ENCODE measurements at places on chromosomes 3 and 15.

DNA sequence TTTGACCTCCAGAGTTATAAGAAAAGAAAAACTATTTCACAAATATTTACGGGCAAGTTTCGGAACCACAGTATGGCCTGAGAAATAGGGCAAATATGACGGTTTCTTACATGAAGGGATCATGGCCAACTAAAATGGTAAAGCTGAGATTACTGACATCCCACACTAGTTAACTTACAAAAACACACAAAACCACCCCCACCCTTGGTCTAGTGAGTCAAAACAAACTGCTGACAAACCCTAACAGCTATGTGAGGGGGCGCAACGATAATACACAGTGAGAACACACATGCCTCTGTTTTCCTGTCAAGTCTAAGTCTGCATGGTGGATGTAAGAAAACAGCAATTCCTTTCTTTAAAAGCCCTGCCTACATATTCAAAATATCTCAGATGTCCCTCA, 32.3 kb downstream of the CBLB start:
- no peak for DNase-seq

DNA sequence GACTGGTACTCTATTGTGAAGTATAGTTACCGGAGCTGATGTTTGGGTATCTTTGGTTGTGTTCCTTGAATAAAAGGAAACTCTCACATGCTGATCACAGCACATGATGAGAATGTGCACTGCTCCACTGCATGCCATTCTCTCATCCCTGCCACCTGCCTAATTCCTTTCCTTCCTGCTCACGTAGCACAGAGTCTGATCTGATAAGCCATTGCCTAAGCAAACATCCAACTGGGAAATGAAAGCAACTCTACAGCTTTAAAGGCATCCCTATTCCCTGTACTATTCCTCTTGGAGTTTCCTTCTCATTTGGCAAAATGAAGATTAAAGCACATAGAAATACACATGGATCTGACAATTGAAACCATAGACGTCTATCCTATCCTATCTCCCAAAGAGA, 359.8 kb downstream of the C3orf38 start:
- DNase-seq: no peak

DNA sequence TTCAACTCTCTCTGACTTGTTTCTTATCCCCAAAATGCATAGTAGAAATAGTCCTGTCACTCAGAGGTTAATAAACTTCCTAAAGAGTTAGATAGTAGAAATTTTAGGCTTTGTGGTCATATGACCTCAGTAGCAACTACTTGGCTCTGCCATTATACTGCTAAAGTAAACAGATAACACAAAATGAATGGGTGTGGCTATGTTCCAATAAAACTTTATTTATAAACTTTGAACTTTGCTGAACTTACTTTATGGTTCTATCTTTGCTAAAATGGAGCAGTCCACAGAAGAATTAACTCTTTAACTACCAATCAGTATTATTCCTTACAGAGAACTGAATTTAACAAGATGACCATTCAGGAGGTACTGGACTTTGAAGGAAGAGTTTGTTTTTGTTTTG, 393.6 kb upstream of the CDIN1 start:
- no peak for DNase-seq

DNA sequence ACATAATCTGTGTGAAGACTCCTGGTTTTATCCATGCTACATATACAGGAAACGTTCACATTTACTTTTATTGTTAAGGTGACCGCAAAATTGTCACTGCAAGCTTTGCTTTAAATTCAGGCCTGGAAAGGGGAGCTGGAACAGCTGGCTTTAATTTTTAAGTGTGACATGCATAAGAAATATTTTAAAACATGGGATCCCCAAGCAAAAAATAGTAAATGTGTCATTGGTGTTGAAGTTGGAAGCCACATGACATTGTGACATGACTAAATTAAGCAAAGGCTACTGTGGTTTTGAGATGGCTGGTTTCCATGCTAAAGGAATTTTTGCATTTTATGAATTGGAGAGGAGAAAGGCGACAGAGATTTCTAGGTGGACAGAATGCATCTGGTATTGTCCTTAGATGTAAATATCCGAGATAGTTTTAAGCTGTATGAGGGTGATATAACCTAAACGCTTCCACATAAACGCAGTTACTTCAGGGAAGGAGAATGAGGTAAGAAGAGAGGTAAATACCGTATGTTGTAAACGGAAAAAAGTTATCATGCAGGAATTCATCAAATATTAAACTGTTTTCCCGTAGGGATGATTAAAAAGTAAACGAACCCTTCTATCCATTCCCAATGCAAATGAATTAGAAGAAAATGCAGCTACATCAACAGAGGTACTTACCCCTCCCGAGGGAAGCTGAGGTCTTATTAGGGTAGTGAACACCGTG, 927 bp upstream of the FYTTD1 start:
- DNase-seq: no peak

GRCh38 chr15:94411285-94411684, 179.9 kb downstream of the MCTP2 start:
- DNase-seq: no peak

- DNase-seq: no peak
Measured at GRCh38 chr3:116392291-116392690, 53.0 kb downstream of the LSAMP start.

DNA sequence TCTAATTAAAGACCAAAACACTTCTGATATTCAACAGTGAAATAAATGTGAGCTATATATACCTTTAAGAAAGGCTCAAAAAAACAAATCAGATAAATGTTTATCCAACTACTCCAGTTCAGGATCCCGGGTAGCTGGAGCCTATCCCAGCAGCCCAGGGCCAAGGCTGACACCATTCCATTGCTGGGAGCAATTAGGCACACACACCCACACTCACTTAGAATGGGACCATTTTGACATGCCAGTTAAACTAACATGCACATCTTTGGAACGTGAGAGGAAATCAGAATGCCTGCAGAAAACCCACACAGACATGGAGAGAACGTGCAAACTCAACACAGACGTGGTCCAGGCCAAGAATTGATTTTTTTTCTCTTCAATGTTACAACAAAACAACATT, 30.0 kb upstream of the PLSCR4 start:
- no peak for DNase-seq

GRCh38 chr3:90241481-90241880, 1134.1 kb downstream of the EPHA3 start:
- no peak for DNase-seq

- no peak for DNase-seq
Measured at GRCh38 chr15:90087454-90088154, 14.7 kb downstream of the IDH2 start.

DNA sequence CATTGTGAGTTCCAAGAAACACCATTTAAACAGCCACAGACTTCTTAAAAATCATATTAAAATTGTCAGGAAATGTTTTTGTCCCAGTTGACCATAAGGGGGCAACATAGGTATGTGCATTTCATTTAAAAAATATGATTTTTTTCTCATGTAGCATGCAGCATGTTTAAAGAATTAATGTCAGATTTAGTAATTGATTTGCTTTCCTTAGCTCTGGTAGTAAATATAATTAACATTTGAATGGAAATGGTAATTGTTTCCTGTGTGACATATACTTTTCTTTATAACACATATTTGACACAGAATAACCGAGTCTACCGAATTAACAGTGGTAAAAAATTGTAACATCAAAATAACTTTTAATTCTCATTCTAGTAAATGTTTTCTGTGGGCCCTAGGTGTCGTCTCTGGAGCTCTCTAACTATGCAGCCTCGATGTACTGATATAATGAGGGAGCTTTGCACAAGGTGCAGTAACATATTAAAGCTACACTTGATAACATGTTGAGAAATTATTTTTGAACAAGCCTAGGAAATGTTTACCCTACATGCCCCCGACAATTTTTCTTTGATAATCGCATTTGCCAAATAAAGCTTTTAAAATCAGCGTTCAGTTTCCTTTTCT, 34.9 kb downstream of the NXPE3 start:
- no peak for DNase-seq

DNA sequence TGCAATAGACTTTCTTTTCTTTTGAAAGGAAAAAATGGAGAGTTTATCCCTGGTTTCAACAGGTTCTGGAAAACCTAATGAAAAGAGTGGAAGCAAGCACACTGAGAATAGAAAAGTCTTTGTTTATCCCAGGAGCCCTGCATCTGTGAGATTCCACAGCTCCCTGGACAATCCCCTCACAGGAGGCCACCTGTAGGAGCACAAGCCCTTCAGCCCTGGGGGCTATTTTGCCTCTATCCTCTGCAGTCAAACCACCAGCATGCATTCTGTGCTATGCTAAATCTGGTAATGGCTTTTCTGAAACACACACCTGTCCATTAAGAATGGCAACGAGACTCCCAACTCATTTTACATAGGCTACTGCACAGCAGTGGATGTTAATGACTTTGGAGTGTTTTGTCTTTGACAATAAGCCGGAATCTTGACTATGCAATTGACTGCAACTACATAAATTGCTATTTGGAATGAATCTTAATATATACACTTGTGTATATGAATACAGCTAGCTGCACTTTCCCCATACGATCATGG, 369.4 kb downstream of the NR2F2 start:
- DNase-seq: no peak

- no peak for DNase-seq
Measured at GRCh38 chr3:108171106-108171505, 51.1 kb downstream of the IFT57 start.

GRCh38 chr3:14949126-14949525, 1.7 kb downstream of the NR2C2 start:
- DNase-seq: no peak

DNA sequence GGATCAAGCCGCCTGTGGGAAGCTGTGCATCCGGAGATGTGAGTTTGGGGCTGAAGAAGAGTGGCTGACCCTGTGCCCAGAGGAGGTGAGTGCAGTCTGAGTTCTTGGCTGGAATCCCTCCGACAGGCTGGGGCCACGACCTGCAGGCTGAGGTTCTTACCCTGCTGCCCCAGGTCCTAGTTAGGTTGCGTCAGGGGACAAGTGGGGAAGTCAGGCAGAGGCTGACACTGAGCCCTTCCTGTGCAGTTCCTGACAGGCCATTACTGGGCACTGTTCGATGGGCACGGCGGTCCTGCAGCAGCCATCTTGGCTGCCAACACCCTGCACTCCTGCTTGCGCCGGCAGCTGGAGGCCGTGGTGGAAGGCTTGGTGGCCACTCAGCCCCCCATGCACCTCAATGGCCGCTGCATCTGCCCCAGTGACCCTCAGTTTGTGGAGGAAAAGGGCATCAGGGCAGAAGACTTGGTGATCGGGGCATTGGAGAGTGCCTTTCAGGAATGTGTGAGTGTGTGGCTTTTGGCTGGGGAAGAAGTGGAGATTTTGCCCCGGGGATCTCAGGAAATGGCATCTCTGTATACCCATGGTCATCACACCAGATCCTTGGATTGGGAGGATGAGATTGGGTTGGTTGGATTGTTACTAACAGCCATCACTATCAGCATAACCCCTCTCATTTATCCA, 1.3 kb downstream of the PPM1M start:
- no peak for DNase-seq

- DNase-seq: no peak
Measured at GRCh38 chr3:69126999-69127398, 4.6 kb upstream of the LMOD3 start.

GRCh38 chr15:68582236-68582635, 3.4 kb downstream of the CORO2B start:
- DNase-seq: no peak

DNA sequence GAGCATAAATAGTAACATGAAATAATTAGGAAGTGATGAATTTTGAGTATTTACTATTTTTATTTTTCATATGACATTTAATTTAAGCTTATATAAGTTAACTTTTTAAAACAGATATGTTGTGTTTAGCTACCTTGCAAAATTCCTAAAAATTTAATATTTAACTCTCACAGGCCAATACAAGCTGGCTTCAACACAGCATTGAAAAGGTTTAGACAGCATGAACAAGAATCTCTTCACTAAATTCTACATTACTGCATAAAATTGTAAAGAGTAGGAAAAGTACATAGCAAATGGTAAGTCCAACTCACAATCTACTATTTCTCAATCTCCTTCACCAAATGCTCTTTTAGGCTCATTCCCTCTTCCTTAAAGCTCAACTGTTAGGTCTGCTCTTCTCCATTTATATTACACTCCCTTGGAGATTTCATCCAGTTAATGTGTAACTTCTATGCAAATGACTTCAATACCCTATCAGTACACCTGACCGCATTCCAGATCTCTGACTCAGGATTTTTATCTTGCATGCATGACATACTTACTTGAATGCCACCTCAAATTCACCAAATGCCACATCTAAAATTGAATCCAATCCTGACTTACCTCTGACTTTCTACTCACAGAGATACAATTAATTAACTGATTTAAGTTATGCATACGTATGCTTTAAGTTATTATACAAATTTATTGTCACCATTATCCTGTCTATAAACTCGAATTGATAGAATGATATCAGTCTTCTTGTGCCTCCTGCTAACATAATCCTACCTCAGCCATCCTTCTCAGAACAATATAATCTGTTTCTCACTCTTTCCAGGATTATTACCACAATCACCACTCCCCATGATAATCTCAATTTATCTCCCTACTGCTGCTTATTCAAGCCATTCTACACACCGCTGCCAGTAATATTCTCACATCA, 127.0 kb downstream of the STAG1 start:
- no peak for DNase-seq

- DNase-seq: no peak
Measured at GRCh38 chr3:141095546-141095937, 44.4 kb downstream of the SPSB4 start.

DNA sequence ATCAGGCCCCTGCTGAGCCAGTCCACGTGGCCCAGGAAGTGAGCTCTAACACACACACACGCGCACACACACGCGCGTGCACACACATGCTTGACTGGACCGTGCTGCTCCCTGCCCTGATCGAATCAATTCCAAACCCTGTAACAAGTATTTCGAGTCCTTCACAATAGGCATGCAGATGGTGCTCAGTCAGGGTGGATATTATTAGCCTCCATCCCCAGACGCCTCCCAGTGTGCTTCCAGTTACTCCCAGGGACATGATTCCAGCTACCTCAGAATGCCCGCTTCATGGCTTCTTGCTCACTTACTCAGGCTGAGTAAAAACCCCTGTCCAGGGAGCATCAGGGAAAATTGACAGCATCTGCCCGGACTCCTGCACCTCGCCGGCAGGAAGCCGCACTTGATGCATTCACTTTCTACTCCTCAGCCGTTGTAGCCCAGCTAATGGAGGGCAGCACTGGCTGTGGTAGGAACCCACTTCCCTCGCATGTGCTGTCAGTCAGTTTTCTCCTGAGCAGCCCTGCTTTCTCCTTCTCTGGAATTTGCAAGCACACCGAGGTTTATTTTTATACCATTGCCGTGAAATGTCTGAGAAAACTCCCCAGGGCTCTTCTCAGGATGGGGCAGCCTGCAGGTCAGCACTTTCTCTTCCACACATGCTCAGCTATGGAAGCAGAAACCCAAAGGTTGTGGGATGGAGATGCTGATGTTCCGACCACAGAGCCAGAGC, 126.1 kb upstream of the ABHD17C start:
- DNase-seq: no peak
